ENCODE measurements at places on chromosomes 2 and 18.

DNA sequence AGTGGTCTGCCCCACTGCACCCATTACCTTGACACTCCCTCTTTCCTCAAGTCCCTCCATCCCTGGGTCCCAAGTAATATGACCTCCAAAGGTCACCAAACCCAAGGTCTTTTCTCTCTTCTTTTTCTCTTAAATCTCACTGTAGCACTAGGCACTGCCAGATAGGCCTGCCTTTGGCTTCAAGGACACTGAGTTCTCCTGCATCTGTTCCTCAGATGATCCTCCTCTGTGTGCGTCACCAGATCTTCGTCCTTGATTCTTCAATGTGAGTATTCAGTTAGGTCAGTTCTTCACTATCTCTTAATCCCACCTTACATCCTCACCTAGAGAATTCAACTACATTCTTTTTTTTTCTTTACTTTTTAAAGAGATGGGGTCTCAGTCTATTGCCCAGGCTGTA is 249.2 kb downstream of the NBAS start:
- DNase-seq, result no peak

- no peak for DNase-seq
Measured at GRCh38 chr18:61323951-61324350, 9.3 kb upstream of the CDH20 start.

GRCh38 chr18:76480913-76481312 is 14.1 kb downstream of the ZNF516 start:
- DNase-seq, result no peak

DNA sequence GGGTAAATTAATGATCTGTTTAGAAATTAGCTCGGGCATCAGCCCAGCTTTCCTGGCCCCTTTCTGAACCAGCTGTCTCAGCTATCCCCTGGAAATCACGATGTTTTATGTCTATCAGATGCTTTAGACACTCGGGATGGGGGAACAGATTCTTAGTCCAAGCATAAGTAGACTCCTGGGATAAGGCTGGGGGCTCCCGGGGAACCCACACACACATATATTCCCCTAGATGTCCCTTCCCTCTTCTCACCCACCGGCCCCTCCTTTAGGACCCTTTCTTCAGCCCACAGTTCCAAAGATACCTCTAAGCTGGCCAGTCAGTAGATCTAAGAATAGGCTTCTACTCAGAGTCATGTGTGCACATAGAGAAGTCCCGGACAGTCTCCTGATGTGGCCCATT is 151.5 kb upstream of the COPS8 start:
- DNase-seq, result no peak

DNA sequence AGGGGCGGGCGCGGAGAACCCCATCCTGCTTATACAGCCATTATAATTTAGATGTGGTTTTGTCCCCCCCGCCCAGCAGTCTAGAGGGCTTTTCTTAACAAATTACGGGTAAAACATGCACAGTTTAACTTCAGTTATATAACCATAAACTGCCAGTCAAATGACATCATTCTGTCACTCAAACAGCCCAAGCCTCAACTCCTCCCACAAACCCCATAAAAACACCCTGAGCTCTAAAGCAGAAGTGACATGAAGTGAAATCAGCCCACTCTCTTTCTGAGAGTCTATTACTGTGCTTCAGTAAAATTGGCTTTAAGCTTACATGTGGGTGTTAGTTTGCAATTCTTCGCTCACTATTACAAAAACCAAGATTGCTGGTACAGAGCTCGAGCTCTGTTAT is 705.1 kb upstream of the GCFC2 start:
- no peak for DNase-seq

- DNase-seq, result no peak
Measured at GRCh38 chr2:204583773-204584172, 38.5 kb downstream of the PARD3B start.

- no peak for DNase-seq
Measured at GRCh38 chr18:56065086-56065485, 477.1 kb upstream of the TCF4 start.

DNA sequence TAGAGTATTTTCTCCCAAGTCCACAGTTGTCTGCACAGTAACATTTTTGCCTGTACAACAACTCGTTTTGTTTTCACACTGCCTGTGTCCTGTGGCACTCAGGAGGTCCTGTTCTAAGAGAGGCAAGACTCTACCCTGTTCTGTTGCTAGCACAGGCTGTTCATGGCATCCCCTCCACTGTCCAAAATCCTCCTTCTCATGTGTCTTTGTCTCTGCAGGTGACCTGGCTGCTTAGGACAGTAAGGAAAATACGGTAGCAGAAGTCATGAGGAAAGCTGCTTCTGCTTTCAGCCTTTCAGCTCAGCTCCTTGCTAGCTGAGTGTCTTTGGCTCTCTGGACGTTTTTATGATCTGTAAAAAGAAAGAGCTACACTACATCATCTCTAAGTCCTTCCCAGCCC is 205.9 kb downstream of the C1D start:
- DNase-seq, result no peak

- no peak for DNase-seq
Measured at GRCh38 chr2:235544689-235544969, 50.8 kb downstream of the AGAP1 start.

DNA sequence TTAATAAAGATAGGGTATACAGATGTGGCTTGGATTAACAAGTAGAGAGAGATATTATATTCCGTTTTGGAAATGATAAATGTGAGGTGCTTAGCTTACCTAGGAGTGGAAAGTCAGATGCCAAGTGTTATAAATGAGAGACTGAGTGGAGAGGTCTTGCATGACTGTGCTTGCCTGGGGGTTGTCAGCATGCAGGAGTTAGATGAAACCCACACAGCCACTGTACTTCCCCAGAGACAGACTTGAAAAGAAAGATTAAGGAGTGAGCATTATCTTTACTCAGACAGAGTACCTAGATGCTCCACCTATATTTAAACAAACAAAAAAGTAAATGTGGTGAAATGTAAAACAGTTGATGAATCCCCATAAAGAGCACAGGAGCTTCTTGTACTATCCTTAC is 482.7 kb downstream of the RIT2 start:
- DNase-seq, result no peak

- peak; percentile 17 for DNase-seq
Measured at GRCh38 chr2:61793389-61793836, 60.4 kb downstream of the FAM161A start.

GRCh38 chr2:165283342-165283741 is 44.1 kb downstream of the SCN2A start:
- DNase-seq, result no peak

DNA sequence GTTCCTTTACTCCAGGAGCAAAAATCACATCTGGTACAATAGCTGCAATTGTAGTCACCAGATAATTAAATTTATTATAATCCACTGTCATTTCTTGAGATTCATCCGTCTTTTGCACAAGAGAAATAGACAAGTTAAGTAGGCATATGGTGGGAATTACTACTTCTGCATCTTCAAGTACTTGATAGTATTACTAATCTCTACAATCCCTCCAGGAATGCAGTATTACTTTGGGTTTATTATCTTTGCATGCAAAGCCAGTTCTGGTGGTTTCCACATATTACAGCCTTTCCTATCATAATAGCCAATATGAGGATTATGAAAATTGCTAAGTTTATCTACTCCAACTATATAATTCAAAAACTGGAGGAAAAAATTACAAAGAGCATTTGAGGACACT is 254.1 kb downstream of the IKZF2 start:
- DNase-seq, result no peak

- no peak for DNase-seq
Measured at GRCh38 chr2:66156171-66156570, 278.8 kb upstream of the MEIS1 start.

DNA sequence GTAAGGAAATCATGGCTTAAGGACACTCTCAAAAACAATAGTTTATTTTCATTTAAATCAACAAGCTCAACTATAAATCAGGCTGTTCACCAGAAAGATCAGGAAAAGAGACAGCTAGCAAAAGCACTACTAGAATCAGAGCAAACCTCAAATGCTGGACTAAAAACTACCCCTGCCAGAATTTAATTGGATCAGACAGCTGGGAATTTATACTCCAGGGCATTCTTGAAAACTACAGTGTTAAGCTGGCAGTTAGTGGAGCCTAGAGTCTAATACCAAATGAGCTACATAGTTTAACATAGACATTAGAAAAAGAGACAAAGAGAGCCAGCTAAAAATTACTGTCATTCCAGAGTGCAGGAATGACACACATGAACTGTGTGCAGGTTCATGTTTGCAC is 1016.4 kb upstream of the CRIM1 start:
- DNase-seq, result no peak

GRCh38 chr18:36620788-36621187 is 208.0 kb downstream of the TPGS2 start:
- DNase-seq, result no peak

GRCh38 chr2:217683106-217683870 is 319.5 kb downstream of the TNS1 start:
- no peak for DNase-seq

- no peak for DNase-seq
Measured at GRCh38 chr2:181231151-181231550, 226.0 kb upstream of the ITGA4 start.

GRCh38 chr2:211127501-211127900 is 571.1 kb downstream of the CPS1 start:
- DNase-seq, result no peak

DNA sequence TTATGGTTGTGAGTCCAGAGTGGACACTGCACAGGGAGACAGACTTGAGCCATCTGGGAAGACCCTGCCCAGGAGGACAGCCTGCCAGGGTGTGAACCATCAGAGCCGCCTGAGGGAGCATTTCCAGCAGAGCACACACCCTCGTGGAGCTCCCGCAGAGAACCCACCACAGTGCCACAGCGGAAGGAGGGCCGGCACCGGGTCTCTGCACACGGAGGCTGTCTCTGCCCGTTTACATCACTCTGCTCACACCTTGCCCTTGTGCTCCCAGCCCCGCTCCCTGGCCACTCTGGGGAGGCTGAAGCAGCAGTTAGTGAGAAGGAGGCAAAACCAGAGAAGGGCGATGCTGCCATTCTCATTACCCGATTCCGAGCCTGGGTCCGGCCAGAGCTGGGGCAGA is 161.9 kb downstream of the KLHL29 start:
- DNase-seq, result no peak

- peak; percentile 96 for DNase-seq
Measured at GRCh38 chr18:23115683-23116096, 19.6 kb upstream of the CABLES1 start.

DNA sequence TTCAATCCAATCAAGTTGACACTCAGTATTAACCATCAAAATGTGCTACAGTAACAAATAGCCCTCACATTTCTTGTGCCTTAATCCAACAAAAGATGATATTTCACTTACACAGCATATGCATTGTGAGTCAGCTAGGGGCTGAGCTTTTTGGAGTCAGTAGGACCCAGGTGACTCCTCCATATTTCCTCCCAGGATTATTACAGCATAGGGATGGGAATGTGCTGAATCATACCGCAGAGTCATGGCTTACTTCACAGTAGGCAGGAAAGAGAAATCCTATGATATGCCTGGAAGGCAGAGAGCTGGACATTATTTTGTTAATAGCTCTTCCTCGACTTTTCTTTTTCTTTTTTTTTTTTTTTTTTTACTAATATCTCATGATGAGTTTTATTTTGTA is 153.3 kb downstream of the TMEM182 start:
- DNase-seq, result peak; percentile 89

GRCh38 chr2:239382384-239382880 is 18.4 kb downstream of the HDAC4 start:
- DNase-seq, result no peak

DNA sequence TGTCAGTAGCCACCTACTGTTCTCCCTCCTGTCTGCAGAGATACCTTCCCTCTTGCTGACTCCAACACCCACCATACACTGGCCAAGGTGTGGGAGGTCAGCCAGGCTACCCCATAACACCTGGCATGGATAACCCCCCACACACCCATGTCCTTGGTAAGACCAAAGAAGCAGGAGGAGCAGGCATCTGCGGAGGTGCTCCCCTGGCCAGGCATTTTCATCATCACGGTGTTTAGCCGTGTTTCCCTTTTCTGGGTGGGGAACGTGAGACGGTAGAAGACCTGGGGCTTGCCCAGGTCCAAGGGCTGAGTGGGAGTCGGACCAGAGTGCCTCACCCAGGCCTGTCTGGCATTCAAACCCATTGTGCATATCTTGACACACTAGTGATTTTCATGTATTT is 150.3 kb downstream of the SMAD7 start:
- DNase-seq, result no peak

All from RCC 7860 (cell line).